ENCODE measurements at places on chromosomes 5 and 9. TPM values are rescaled to one million over a fixed set of nuclear protein-coding genes. Genes with fewer than 3 reads are reported as not detected.

DNA sequence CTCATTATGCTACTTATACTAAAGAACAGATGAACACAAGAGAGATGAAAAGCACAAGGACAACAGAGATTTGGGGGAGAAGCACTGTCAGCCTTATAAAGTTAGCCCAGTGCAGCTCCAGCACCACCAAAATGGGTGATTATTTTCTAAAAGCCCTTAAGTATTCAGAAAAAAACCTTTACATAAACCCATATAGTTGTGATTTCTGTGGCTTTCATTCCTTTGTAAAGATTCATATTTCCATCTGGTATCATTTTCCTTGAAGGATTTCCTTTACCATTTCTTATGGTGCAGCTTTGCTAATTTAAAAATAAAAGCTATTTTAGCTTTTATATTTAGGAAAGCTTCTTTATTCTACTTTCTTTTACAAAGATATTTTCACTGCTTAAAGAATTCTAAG is 311.0 kb downstream of the TMEM167A start:
- DNase-seq: no peak

The GPR150 gene
- total RNA-seq: not detected

The C5orf58 gene
- not detected for total RNA-seq

The PCDH12 gene
- 10.4 TPM for total RNA-seq

The STPG3 gene
- total RNA-seq: 1.4 TPM

DNA sequence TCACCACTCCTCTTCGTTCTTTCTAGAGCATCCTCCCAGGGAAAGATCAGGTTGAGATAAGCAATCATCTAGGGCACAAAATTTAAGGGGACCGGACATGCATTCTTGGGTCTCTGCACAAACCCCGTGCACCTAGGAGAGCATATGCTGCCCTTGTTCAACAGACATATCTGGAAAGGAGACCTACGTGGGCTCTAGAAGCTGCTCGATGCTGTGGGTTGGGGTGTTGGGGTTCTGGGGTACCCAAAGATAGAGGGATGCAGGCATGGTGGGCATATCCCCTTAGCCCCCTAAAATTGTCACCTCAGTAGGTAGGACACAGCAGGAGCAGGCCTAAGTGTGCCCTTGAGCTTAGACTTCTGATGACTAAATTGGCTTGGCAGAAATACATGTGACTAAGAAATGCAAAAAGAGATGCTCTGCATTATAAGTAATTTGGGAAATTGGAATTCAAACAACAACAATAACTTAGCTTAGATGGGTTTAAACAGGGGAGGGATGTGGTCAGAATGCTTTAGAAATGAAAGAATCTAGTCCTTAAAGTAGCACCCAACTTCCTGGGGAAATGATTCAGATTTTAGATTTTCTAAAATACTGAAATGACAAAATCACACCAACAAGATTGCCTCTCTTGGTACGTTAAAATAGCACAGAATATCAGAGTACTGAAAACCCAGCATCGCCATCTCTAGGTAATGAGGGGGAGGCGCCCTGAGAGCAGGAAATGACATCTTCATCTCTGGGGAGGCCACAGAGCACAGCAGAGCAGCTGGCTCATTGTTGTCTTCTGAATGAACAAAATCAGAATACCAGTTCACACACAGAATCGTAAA is 172.3 kb downstream of the GNA14 start:
- no peak for DNase-seq

The SLC44A1 gene
- 16.8 TPM for total RNA-seq

DNA sequence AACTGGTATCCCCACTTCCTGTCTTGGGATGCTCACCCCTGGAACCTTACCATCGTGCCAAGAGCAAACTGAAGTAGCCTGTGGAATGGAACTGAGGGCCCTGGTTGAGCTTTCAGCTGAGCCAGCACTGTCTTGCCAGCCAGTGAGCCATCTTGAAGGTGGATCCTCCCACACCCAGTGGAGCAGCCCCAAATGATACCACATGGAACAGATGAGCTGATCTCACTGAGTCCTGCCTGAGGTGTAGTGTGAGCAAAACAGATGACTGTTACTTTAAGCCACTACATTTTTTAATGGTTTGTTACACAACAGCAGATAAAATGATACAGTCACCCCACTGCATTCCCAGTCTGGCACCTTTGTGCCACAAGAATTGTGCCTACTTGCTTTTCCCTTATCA is 2.2 kb upstream of the PCYOX1L start:
- DNase-seq: no peak

The SOWAHA gene
- 0.27 TPM for total RNA-seq

GRCh38 chr5:152511531-152512132 is 106.6 kb upstream of the NMUR2 start:
- DNase-seq: peak; percentile 31

The PROB1 gene
- total RNA-seq: 49.3 TPM

DNA sequence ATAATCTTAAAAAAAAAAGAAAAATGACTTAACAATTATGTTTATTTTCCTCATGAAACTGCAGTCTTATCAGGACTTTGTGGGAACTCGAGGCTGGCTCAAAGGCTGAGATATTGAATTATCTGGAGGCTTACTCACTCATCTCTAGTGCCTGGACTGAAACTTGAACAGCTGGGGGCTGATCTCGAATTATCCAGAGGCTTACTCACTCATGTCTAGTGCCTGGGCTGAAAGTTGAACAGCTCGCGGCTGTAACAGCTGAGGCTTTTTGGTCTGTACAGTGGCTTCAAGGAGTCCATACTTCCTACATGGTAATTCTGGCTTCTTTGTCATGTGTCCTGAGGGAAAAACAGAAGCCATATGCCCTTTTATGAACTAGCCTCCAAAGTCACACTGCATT is 371.9 kb downstream of the CETN3 start:
- no peak for DNase-seq

DNA sequence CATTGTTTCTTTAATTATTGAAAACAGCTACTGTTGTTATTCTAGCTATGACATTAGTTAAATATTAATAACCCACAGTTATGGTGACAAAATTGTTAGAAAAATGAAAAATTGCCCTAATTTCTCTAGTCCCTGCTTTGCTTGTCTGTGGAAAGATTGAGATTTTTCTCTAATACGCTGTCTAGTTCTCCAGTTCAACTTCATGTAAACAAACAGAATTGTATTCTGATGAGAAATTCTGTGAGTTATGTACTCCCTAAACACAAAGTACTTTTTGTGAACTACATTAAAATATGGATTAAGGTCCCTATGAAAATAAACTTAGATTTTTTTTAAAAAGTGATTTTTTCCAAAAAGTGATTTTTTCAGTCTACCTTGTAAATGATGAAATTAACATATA is 8.7 kb downstream of the SLF1 start:
- DNase-seq: no peak

DNA sequence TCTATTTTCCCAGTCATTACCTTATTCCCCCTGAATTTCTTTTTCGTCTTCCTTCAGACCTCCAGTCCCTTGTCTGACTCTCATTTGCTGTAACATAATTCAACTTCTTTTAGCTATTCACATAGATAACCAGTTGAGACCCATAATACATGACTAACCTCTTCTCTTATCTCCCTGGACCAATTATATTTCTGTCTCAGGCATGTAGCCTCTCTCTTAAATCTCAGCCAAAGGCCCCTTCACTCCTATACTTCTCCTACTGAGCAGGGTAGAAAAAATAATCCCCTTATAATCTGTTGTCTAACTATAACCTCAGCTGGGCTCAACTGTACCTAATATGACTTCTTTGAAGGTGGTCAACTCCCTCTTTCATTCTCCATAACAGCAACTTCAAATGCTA is 20.9 kb downstream of the RANBP6 start:
- DNase-seq: no peak

The CYSRT1 gene
- not detected for total RNA-seq

The NEUROG1 gene
- total RNA-seq: not detected

GRCh38 chr5:125298746-125299379 is 552.4 kb upstream of the ZNF608 start:
- DNase-seq: no peak

GRCh38 chr5:62340392-62340791 is 34.4 kb downstream of the KIF2A start:
- DNase-seq: no peak

- no peak for DNase-seq
These were observed 90.3 kb upstream of the ZNF366 start for GRCh38 chr5:72597456-72597948.

DNA sequence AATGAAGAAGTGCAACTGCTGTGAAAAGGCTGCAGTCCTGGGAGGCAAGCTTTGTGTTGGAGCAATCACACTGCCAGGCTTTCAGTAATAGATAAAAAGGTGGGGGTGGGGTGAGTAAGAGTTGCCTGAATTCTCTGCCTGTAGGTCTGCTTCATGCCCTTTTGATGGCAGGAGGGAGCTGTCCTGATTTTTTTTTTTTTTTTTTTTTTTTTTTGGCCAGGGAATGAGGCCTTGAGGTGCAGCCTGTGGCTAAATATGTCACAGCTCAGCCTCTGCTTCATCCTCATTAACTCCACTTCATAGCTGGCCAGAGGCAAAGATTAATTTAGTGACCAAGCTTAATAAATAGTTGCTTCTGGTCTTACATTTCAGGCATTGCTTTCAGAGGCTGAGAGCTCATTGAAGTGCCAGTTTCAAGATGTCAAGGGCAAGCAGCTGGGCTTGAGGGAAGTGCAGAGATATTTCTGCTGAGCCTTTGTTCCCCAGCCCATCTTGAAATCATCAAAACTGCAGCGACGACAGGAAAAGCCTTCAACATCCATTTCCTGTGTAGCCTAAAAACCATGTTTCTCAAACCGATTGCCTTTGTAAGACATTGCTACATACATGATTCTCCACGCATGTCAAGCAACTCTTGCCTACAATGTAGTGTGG is 134.7 kb downstream of the MACIR start:
- DNase-seq: no peak

GRCh38 chr9:73093016-73093739 is 58.5 kb upstream of the ANXA1 start:
- DNase-seq: no peak

GRCh38 chr9:8962084-8962483 is 1162.5 kb upstream of the DMAC1 start:
- DNase-seq: no peak

DNA sequence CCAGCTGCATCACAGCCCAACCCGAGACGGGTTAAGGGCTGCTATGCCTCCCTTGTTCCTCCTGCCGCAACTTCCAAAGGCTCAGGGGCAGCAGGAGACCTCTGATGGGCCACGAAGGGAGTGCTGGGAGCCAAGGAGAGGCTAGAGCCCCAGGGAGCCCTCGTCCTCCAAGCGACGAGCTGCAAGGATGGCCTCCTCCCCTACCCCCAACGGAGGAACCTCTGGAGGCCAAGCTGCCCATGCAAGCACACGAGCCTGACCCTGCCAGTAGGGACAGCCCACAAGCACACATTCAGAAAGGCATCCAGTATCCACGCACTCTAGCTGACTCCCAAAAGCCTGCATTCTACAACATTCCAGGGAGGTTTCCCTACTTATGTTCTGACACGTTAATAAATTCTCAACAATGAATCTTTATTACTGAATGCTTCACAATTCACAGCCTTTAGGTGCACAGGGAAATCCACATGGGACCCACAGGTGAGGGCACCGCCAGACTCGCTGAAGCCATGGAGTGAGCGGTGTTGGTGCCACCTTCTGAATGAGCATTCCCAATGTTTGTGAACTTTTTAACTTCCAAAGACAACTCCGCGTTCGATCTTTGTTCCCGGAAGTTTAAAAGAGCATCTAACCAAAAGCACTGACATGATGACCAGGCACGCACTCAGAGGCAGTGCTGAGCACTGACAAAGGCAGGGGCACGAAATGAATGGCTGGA is 28.7 kb downstream of the IPPK start:
- no peak for DNase-seq

DNA sequence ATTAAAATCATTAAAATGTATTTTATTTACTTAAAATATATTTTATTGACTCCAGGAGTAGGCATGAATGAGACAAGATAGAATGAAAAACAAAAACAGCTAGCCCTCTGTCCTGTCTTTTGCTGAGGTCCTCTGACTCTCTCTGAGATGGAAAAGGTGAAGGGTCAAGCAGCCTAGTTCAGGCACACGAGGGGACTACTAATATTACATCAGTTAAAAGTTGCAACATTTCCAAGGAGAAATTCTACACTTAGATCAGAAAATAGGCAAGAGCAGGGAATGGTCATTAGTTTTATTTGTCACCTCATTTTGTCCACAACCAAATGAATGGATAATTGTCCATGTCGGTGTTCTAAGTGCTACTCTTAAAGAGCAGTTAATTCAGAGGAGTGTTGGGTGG is 148.5 kb downstream of the CDH10 start:
- DNase-seq: no peak

The LECT2 gene
- not detected for total RNA-seq

- no peak for DNase-seq
These were observed 69.0 kb upstream of the SNX2 start for GRCh38 chr5:122705851-122706250.

The C5 gene
- total RNA-seq: 1.6 TPM

GRCh38 chr5:28012538-28012937 is 974.2 kb upstream of the CDH9 start:
- DNase-seq: no peak

- DNase-seq: no peak
These were observed 158.0 kb downstream of the SMARCA2 start for GRCh38 chr9:2173170-2173569.

The STK10 gene
- total RNA-seq: 8.9 TPM

- DNase-seq: no peak
These were observed 1425.4 kb downstream of the FOXD4L5 start for GRCh38 chr9:63859475-63860215.

GRCh38 chr9:112868461-112868860 is 22.2 kb downstream of the SLC46A2 start:
- no peak for DNase-seq

The PCDHGB7 gene
- 8.6 TPM for total RNA-seq

- no peak for DNase-seq
These were observed 93.1 kb downstream of the JAKMIP2 start for GRCh38 chr5:147689426-147689825.

The DEPDC1B gene
- 0.22 TPM for total RNA-seq
